ENCODE measurements at places on chromosomes 7 and 10.

DNA sequence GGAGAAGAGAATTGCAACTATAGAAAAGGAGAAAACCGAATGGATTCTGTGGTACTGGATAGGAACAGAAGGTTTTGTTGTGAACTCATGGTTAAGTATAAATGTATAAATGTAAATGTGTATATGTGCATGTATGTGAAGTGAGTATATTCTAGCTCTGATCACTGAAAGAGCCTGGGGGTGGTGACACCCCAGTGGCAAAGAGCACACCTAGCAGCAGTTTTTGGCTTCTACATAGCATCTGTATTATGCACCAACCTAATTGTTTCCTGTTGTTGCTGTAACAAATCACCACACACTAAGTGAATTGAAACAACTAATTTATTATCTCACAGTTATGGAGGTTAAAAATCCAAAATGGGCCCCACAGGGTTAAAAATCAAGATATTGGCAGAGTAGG lies 455.4 kb downstream of the RPS24 start:
- DNase-seq = no peak

DNA sequence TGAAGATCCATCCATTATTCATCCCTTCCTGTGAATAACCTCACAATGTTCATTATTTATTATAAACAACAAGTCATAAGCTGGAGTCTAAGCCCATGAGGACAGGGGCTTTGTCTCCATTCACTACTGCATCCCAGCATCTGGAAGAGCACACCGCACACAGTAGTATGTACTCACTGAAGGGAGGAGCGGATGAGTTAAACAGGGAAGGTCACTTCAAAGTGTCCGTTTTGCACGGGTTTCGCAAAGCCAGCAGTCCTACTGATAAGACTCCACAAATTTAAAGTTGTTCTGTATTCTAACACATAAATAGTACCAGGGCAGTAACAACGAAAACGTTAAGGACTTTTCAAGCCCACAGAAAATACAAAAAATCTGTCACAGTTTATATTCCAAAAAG lies 167.9 kb downstream of the PARD3 start:
- DNase-seq = no peak

- DNase-seq = no peak
Observed at GRCh38 chr10:74852381-74852780, 26.0 kb downstream of the KAT6B start.

GRCh38 chr10:60816628-60817397 lies 38.5 kb downstream of the CDK1 start:
- peak; percentile 42 for DNase-seq

- DNase-seq = no peak
Observed at GRCh38 chr7:30133736-30134610, 813 bp upstream of the MTURN start.

DNA sequence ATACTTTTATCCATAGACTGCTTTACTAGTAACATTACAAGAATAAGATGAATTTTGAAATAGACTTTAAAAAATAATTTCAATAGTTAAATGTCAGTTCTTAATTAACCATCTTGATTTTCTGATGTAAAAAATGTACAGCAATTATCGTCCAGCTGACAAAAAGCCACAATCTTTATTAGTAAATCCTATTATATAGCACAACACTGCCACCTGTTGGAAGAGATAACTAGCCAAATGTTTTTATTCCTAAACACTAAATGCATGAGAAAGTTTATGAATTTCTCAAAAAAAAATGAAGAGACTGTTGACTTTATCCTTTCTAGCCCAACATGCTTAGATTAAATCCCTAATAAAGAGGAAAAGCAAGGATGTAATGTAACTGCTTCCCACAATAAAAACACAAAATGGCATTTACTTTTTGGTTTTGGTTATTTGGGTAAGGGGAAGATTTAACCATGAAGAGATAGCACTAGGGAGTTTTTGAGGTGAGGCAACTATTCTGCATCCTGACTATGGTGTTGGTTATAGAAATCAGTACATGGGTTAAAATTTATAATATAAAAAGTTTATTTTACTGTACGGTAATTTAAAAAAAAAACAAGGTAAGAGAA lies 8.0 kb downstream of the COA1 start:
- DNase-seq = no peak

DNA sequence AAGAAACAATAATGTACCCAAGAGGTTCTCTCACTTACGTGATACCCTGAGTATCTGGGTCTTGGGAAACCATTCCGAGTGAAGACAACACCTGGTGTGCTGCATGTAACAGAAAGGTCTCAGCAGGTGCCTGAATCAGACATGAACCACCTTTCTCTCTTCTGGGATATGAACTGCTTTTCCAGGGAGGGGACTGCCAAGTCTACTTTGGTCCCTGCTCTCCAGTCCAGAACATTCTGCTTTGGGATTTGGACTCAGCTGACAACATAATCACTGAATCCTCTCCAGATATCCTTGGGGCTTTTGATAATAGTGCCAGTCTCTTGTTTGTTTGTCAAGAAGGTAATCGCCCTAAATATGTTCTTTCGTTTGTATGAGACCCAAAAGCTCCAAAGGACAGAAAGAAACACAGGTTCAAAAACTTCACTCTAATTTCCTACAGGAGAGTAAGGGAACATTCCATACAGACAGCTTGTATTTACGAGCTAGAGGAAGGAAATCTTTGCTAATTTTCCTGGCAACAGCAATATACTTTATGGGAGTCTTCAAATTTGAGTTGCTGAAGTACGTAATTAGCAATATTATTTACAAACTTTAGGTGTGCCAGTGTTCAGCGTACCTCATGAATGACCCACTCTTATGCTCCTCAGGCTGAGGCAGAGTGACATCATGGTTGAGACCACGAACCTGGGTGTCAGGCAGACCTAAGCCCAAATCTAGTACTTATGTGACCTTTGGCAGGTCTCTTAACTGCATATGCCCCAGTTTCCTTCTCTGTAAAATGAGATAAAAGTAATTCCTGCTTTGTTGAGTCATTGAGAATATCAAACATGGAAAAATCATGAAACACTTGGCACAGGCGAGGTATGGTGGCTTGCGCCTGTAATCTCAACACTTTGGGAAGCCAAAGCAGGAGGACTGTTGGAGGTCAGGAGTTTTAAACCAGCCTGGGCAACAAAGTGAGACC lies 5.4 kb downstream of the ABLIM1 start:
- DNase-seq = no peak

GRCh38 chr7:47454069-47454973 lies 127.6 kb downstream of the TNS3 start:
- DNase-seq = no peak

DNA sequence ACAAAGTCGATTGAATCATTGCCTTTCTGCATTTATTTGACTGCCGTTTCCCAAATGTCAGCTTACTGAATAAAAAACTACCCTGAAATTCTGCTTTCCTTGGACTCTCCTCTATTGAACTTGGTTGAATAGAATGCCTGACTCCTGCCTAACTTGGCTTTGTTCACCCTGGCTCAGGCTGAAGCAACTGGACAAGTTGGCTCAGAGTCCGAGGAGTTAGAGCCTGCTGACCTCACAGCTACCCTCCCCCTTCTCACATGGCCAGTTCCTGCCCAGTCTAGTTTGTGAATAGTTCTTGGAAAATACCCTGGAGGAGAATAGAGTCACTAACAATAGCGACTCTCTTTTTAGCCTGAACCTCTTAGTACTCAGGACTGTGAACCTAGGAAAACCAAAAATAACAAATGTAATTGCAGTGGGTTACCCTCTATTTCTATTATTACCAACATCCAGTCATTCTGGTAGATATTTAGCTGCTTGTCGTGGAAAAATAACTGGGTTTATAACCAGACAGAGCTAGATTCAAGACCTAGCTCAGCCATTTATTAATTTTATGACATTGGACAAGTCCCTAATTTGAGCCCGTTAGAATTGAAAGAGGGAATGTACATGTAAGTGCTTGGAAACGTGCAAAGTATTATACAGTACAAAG lies 17.3 kb upstream of the NRBF2 start:
- DNase-seq = no peak

- DNase-seq = peak; percentile 15
Observed at GRCh38 chr7:96284835-96285234, 37.1 kb downstream of the SLC25A13 start.

GRCh38 chr10:6114805-6115341 lies 26.0 kb downstream of the RBM17 start:
- DNase-seq = no peak

DNA sequence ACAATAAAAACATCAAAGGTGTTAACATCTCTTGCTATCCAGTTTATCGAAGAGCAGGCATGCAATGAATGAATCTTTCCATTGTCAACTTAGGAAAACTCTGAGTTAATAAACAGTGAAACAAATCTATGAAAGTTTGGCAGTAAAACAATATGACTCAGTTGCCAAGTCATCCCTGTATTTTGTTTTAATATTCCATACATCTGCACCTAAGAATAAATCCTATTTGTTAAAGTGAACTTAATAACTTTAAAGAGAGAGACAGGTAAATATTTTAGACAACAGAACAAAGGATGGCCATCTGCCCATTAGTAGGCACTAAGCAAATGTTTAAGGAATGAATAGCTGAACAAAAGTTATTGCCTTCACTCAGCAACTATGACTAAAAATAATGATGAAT lies 700.5 kb upstream of the CELF2 start:
- no peak for DNase-seq

DNA sequence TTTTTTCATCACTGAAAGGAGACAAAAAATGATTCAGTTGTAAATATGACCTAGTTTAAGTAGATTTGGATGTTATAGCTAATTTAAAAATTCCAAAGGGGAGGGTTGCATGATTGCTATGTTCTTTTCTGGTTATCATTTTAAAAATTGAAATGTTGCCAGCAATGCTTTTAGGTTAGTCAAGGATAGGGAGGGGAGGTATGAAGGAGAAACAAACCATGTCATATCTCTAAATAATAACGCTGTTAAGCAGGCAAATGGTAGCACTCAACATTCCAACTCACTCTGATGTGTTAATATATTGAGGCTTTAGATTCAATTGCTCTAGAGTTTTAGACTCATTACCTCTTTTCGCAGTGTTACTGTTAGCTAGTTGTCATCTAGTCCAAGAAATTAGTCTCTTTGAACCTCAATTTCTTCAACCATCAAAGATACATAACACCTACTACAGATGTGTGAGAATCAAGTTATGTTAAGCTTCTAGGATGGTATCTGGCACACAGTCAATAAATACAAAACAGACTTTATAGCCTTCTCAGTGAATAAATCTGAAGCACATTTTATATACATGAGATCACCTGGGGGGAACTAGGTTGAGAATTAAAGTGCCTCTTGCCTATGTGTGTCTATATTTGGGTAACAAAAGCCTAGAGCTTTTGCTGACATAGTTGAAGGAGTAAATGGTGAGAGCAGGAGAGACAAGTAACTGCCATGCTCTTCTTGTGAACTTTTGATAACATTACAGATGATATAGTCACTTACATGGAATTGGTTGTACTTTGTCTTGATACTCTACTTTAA lies 124.9 kb downstream of the CSTF2T start:
- DNase-seq = no peak

DNA sequence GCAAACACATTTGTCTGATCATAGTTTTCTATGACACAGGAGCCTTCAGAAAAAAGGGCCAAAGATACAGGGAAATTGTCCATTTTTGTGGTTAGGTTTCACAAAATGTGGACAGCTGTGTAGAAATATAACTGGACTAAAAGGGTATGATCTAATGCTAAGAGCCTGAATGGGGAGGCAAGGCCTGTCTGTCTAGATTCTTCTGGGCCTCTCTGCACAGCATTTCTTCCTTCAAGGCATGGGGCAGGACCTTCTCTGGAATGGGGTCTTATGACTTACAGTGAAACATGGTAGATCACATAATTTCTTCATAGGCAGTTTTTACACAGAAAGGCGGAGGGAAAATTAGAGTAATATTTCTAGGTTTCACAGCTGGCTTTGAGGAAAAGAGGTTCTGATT lies 795.7 kb downstream of the GRID1 start:
- no peak for DNase-seq

DNA sequence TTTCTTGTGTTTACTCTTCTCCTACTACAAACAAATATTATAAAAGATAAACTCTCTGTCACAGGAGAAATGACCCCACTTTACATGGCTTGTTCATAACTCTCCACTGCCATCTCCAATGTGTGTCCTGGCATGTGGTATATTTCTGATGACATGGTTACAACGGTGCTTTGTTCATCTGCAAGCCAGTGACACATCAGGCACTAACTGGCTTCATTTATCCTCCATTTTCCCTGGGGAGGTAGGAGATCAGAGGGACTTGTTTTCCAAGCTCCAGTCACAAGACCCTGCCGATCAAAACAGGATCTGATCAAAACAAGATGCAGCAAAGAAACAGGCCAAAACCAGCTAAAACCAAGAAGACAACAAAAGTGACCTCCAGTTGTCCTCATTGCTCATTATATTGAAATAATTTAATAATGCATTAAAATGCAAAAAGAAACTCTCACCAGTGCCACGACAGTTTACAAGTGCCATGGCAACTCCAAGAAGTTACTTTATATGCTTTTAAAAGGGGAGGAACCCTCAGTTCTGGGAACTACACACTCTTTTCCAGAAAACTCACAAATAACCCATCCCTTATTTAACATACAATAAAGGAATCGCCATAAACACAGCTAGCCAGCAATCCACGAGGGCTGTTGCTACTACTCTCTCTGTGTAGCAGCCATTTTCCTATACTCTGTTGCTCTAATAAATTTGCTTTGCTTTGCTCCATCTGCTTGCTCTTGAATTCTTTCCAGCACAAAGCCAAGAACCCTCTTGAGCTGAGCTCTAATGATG lies 224.2 kb downstream of the XPNPEP1 start:
- DNase-seq = no peak

- DNase-seq = no peak
Observed at GRCh38 chr7:122304996-122305421, 459 bp upstream of the FEZF1 start.

- DNase-seq = no peak
Observed at GRCh38 chr10:125018576-125019143, 76.7 kb downstream of the ZRANB1 start.

DNA sequence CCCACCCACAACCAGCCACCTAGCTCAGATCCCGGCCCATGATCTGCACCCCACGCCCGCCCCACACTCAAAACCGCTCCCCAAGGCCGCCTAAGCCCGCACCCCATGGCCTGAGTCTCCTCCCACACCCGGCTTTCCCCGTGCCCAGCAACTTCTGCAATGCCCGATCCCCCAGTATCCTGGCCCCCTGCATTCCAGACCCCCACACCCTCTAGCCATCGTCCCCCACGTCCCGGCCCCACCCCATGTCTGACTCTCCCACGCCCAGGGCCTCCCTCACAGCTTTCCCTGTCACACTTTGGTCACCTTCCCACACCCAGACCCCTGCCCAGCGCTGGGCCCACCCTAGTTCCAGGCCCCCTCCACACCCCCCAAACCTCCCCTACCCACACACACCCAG lies 20.1 kb upstream of the FXYD4 start:
- no peak for DNase-seq

GRCh38 chr10:132670546-132671227 lies 115.3 kb downstream of the NKX6-2 start:
- DNase-seq = peak; percentile 1
